ENCODE measurements at places on chromosomes 7 and 10.

DNA sequence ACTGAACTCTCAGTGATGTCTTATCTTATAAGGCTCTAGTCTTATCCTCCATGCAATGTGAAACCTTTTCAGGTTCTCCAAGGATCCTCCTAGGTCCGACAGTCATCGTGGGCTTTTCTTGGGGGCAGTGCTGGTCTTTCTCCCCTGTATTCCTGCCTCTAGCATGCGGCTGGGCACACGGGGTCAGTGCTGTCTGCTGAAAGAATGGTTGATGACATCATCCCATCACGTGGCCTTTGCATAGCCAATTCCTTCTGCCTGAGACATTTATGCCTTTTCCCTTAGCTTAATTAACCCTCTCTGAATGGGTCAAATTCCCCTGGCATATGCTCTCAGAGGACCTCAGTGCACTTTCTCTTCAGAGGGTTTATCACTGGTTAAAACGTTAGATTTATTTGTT is 27.0 kb upstream of the KCNK18 start:
- no peak for DNase-seq

DNA sequence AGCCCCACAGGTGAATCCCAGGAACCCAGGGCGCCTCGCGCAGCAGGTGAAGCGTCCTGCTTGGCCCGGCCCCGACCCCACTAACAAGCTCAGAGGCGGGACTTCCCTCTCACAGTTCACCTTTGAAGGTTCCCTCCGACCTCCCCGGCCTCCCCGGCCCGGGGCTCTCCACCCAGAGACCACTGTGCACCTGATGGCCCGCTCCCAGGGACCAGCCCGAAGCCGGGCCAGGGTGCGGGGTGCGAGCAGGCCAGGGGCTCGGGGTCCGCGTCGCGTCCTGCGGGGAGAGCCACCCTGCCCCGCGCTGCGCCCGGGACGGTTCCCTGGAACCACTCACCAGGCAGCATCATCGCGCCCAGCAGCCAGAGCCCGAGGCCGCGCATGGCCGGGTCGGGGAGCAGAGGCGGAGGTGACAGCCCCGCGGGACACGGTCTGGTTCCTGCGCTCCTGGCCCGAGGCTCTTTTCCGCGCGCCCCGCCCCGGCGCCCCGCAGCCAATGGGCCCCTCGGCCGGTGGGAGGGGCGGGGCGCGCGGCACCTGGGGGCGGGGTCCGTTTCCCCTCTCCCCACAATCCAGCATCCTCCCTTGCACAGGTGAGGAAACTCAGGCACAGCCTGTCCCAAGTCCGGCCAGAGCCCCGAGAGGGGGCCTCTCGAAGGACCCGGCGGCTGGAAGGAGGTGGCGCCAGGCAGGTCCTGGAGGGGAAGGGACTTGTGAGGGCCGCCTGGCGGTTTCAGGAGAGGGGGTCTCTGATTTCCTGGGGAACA is at the start of gene ADAM8:
TSS of gene ADAM8 (minus strand) at position 434 of the 767 bp plus-strand sequence. CDS start at position 383, 51 bp downstream.
- no peak for DNase-seq

- no peak for DNase-seq
These were observed 9.2 kb downstream of the NUP42 start for GRCh38 chr7:23191022-23191421.

- peak; percentile 44 for DNase-seq
These were observed 53.8 kb downstream of the HGF start for GRCh38 chr7:81715984-81716588.

DNA sequence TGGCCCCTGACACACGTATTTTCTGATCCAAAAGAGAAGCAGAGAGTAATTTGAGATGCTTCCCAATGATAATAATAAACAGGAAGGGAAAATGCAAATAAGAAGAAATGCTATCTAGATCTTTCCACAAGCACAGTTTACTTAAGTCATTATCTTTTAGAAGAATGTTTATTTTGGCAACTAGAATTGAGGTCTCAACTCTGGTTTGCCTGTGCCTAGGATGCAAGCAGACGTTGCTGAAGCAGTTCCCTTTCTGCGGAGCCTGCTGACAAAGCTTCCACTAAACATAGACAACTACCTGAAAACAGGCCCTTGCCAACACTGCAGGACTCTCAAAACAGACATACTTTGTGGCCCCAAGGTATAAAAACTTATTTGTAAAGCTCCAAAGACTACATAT is 315.8 kb upstream of the POM121L12 start:
- DNase-seq, result no peak

DNA sequence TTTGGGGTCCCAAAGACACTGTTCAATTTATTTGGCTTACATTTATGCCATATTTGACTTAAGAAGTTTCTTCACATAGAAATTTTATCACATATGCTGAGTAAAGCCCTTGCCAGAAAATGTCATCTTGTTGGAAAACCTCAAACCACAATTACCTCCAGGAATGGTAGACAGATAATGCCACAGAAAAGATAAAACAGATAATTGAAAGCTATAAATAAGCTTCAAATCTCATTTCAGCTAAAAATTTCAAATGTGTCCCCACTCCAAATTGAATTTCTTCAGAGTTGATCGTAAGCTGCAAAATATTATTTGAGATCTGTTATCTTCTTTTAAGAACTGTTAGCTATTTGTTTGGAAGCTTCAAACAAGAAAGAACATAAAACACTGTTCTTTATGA is 176.4 kb upstream of the PTN start:
- DNase-seq, result peak; percentile 67

DNA sequence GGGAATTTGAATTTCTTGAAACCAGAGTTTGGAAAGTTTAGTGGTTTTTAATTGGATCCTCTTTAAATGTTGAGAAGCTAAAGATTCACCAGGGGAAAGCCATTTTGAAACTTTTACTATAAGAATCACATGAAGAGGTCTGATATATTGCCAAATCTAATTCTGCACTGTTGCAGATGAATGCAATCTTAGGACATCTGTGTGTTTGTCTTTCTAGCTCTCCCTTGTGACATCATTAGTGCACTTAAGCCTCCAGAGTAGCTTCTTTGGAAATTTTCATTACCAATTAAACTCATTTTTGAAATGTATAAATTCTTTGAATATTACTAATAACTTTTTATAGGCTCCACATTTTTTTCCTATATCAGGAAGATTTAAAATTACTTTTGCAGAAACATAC is 160.2 kb downstream of the BICC1 start:
- peak; percentile 51 for DNase-seq

DNA sequence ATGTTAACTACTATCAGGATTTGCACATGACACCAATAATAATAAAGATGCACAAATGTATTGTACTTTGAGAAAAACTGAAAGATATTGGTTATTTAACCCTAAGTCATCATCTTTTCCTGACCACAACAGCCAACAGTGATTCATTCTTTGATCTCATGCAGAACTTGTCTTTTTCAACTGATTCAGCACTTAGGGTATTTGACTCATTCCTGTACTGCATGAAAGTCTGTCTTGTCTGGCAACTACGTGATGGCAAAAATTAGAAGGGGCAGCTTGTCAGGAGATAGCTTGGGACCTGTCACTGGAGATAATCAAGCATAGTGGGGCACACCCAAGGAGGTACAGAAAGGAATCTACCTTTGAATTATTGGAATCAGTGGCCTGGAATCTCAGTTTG is 77.8 kb upstream of the LRRC17 start:
- DNase-seq, result peak; percentile 88

GRCh38 chr7:18610331-18610948 is 114.9 kb downstream of the HDAC9 start:
- DNase-seq, result peak; percentile 19

- DNase-seq, result peak; percentile 65
These were observed 82.4 kb downstream of the ADCYAP1R1 start for GRCh38 chr7:31134246-31135188.

- no peak for DNase-seq
These were observed 5.3 kb downstream of the WIPF3 start for GRCh38 chr7:29811586-29811985.

DNA sequence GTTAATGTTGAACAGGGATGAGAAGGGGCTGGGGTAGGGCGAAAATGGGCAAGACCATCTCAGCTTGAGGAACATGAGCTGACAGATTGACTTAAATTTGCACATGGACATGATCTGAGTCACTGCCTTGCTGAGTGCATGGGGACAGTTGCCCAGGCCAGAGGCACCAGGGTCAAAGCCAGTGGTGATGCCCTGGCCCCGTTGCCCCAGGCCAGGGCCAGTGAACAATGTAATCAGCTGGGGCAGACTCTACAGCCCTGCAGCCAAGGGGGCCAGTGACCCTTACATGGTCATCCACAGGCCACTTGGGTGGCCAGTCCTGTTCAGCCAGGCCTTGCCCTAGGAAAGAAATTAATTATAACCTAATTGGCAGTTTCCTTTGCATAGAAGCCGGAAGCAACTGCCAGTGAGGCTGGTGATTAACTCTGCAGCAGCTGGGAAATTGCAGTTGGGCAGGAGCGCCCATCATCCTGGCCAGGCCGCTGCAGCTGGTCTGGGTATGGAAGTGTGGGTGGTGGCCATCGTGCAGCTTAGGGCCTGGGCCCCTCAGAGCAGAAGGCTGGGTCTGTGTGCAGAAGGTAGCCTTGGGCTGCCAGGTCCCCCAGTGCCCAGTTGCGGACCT is 9.6 kb downstream of the RET start:
- no peak for DNase-seq

DNA sequence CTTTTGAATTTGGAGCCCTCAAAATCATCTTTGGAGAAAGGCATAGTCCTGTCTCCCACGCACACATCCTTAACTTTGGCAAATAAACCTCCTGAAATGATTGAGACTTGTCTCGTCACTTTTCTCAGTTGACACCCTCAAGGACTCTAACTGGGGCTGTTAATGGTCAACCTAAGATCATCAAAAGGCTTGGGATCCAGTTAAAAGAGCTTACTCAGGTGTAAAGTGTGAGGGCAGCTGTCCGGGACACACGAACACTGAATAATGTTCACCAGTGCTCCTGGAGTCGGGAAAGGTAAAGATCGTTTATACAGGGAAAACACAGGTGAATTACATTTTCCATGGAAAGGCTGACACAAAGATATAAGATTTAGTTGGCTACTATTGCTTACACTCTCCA is 84.7 kb downstream of the PAXIP1 start:
- no peak for DNase-seq

DNA sequence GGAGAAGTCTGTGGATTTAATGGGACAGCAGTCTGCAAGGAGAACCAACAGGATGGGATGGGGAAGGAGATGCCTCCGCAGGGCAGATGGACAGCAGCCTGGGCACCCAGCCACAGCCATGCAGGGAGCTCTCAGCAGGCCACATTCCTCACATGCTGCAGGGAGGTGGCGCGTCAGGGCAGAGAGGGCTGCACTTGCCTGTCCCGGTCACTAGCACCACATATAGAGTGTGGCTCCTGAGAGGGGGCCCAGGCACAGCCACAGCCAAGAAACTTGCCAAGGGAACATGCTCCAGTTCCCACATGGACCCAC is 86.8 kb upstream of the ZMIZ1 start:
- no peak for DNase-seq

DNA sequence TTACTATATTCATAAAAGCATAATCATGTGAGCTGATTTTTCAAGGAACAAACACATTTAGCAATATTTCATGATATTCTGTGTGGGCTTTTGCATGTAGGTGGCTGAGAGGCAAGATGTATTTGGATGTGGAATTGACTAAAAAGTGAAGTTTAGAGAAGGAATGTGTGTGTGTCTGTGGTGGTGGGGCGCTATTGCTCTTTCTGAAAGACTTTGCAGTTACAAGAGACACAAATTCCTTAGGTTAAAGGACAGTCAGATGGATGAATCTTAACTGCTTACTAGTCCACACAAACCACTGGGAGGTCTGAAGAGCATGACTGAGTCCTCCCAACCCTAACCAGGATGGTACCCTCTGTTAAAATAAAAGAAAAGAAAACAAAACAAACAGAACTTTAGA is 200.1 kb downstream of the SDHAF3 start:
- DNase-seq, result no peak

GRCh38 chr7:2573761-2574160 is 15.0 kb downstream of the IQCE start:
- no peak for DNase-seq

DNA sequence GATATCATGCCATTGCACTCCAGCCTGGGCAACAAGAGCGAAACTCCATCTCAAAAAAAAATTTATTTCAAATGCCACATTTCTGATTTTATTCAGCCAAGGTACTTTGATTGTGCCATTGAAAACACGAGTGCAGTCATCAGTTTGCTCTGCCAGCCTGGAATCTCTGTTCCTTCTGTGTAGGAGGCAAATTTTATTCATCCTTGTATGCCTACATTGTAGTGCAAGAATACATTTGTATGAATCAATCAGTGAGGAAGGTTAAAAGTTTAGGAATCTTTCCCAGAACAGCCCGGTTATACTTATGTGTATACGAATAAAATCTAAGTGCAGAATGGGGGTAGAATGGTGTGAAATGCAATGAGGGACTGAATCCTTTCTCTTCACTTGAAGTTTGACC is 886 bp upstream of the TET1 start:
- peak; percentile 33 for DNase-seq

- peak; percentile 89 for DNase-seq
These were observed 38.5 kb upstream of the MKRN1 start for GRCh38 chr7:140517546-140518369.

GRCh38 chr10:90817128-90817889 is 40.5 kb downstream of the HTR7 start:
- no peak for DNase-seq

GRCh38 chr10:201328-201771 is 66.1 kb downstream of the ZMYND11 start:
- peak; percentile 79 for DNase-seq

DNA sequence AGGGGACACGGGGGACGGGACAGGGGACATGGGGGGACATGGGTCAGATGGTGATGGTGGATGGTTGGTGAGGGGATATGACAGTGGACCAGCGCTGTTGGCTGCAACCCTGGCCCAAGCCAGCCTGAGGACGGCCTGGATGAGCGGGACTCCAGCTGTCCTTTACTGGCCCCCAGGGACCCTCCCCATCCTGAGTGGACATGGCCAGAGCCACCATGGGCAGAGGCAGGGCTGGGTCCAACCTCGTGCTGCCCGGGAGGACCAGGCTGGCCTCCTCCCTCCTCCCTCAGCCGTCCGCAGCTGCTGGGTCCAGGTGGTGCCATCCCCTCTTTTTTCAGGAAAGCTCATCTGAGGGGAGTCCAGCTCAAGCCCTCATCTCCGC is 30.4 kb downstream of the GET4 start:
- DNase-seq, result no peak

- DNase-seq, result no peak
These were observed 9.1 kb downstream of the WDR86 start for GRCh38 chr7:151400626-151401315.

GRCh38 chr10:114297136-114297705 is 58.2 kb downstream of the VWA2 start:
- no peak for DNase-seq
